Activated B cell treated with CpG ODN at 0.5 μM for 24 hours (primary cell): ENCODE measurements at places on chromosomes 2 and 18.

- no peaks in the 10 kb centered on the region for H3K36me3 ChIP-seq
- H3K4me1 ChIP-seq: no peaks in the 10 kb centered on the region
- no peak overlapping the region for H3K4me3 ChIP-seq
- no peaks in the 10 kb centered on the region for H3K27me3 ChIP-seq
Measured at GRCh38 chr2:52776571-52776970, 991.0 kb upstream of the CHAC2 start.

DNA sequence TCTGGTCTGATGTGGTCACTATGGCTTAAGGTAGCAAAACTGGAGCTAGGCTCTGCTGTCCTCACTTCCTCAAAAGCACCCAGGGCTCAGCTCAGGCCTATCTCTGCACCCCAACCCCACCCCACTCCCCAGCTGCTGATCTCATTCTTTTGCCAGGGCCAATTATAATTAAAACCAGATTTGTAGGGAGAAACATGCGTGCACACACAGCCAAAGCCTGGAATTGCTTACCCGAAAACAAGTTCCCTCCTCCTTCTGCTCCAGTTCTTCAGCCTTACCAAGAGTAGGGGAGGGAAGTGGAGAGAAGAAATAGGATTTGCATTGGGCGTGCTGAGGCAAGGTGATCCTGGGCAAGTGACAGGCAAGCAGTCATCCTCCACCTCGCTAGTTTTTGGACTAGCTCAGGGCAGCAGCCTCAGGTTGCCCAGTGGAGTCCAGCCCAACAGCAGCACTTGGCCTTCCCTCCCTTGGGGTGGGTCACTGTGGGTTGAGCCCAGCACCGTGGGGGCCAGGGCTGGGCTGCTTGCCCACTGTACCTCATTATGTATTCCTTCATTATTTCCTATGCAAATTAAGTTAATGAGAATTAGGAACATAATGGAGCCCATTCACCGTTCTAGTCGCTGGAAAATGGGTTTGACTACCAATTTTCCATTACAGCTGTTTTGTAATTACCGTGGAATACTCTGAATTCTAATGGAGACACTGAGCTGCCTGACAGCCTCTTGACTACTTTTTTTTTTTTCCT lies 199.1 kb upstream of the CELF4 start:
- no peaks in the 10 kb centered on the region for H3K4me1 ChIP-seq
- no peaks in the 10 kb centered on the region for H3K27me3 ChIP-seq
- H3K27ac ChIP-seq: no peak overlapping the region
- H3K36me3 ChIP-seq: no peaks in the 10 kb centered on the region
- no peak for DNase-seq

DNA sequence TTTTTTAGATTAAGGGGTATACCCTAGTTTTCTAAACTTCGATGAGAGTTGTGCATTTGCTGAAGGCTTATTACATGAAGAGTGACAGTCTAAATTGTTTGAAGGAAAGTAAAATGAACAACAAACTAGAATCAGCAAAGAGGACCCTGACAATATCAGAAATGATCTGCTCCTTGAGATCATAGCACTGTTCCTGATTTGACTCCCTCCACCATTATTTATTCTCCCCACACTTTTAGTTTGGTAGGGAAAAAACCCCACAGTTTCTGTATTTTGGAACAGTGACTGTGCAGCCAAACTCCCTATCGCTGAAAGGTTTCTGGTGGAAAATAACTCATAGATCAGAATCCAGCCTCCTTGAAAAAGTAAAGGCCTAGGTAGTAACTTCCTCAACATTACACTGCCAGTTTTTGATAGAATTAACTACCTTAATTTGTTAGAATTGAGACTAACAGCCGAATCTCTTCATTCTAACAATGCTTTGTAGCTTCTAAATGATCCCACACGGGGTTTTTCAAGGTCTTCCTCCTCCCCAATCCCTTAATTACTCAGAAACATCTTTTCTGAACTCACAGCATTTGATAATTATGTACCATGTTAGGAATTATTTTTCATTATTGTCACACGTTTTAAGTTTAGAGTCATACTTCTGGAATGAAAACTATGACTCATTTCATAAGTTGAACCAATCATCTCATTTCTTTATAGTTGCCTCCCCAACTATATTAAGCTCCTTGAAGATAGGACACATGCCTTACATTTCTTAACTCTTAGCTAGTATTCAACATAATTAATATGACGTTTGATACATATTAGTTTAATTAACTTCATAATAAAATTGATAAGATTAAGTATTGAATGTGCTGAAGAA lies 2.9 kb downstream of the MYL12A start:
- peak overlapping the region; percentile 74 for H3K4me3 ChIP-seq
- peaks cover 73% of the 10 kb centered on the region for H3K4me1 ChIP-seq

- H3K4me3 ChIP-seq: no peak overlapping the region
- no peak overlapping the region for H3K27ac ChIP-seq
- no peaks in the 10 kb centered on the region for H3K4me1 ChIP-seq
- no peaks in the 10 kb centered on the region for H3K27me3 ChIP-seq
- H3K36me3 ChIP-seq: no peaks in the 10 kb centered on the region
Measured at GRCh38 chr2:159035790-159036411, 67.5 kb downstream of the TANC1 start.

DNA sequence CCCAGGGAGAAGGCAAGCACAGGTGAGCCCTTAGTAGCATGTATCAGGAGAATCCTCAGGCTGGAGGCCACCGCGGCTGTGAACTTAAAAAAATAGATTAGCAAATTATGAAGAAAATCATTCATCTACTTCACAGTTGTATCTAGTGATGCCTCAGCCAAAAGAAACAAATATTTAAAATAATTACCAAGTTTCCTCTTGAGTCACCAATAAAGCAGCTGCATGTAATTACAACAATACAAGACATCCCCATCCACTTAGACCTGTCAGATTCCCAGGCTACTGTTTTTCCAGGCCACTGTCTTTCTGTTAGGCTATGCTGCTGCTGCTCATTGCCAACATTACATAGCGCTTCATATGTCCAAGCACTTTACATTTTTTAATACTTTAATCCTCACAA lies 54.6 kb upstream of the PHLPP1 start:
- no peaks in the 10 kb centered on the region for H3K36me3 ChIP-seq
- no peaks in the 10 kb centered on the region for H3K27me3 ChIP-seq
- DNase-seq: no peak
- no peak overlapping the region for H3K4me3 ChIP-seq
- H3K27ac ChIP-seq: no peak overlapping the region

- peaks cover 56% of the 10 kb centered on the region for H3K4me1 ChIP-seq
- peak overlapping the region; percentile 80 for H3K4me3 ChIP-seq
- no peaks in the 10 kb centered on the region for H3K27me3 ChIP-seq
- H3K27ac ChIP-seq: peak overlapping the region; percentile 61
- peaks cover 3% of the 10 kb centered on the region for H3K36me3 ChIP-seq
Measured at GRCh38 chr2:98730053-98730706, 752 bp downstream of the MGAT4A start.

DNA sequence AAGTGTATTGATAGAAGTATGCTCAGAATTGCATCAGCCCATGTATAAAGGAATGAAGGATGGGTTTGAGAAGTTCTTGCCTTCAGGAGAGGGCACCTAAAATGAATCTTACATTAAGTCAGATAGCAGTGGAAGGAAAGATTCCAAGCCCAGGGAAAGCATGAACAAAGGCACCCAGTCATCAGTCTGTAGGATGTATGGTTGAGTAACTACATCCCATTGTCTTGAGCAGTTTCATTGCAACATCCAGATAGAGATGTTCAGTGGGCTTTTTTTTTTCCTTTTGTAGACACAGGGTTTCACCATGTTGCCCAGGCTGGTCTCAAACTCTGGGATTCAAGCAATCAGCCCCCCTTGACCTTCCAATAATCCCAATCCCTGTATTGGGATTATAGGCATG lies 80.7 kb downstream of the ARHGAP28 start:
- H3K4me1 ChIP-seq: no peaks in the 10 kb centered on the region
- no peaks in the 10 kb centered on the region for H3K36me3 ChIP-seq
- H3K27ac ChIP-seq: no peak overlapping the region
- no peak overlapping the region for H3K4me3 ChIP-seq

- H3K4me3 ChIP-seq: no peak overlapping the region
- H3K4me1 ChIP-seq: peaks cover 22% of the 10 kb centered on the region
- peaks cover 2% of the 10 kb centered on the region for H3K36me3 ChIP-seq
- no peak overlapping the region for H3K27ac ChIP-seq
Measured at GRCh38 chr18:58309610-58310239, 265.7 kb downstream of the NEDD4L start.

DNA sequence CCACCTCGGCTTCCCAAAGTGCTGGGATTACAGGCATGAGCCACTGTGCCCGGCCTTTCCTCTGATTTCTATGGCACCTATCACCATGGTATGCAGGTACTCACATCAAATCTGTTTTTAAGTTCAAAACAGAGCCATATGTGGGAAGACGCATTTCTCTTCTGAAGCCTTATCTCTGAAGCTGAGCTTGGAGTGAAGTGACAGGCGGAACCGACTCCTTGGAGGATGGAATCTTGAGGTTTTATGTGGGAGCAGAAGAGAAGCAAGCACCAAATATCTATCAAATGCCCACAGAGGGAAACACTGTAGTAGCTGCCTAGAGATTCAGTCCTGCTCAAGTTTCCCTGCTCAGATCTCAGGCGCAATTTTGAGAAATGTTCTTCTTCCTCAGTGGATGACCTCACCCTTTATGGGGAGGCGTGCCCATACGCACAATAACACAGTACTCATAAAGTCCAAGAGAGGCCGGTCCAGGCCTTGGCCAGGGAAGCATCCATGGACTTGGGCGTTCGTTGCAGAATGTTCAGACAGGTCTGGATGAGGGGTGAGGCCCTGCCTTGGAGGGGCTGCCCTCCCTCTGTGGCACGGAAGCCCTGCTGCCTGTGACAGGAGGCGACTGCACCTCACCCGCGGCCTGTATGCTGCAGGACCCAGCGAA lies 67.9 kb downstream of the HNRNPLL start:
- H3K27ac ChIP-seq: no peak overlapping the region
- no peak overlapping the region for H3K4me3 ChIP-seq
- no peaks in the 10 kb centered on the region for H3K36me3 ChIP-seq
- no peak for DNase-seq
- peaks cover 9% of the 10 kb centered on the region for H3K27me3 ChIP-seq

GRCh38 chr2:42801381-42801780 lies 9.0 kb upstream of the HAAO start:
- H3K4me1 ChIP-seq: peaks cover 3% of the 10 kb centered on the region
- no peak overlapping the region for H3K4me3 ChIP-seq
- no peak overlapping the region for H3K27ac ChIP-seq
- no peaks in the 10 kb centered on the region for H3K36me3 ChIP-seq

DNA sequence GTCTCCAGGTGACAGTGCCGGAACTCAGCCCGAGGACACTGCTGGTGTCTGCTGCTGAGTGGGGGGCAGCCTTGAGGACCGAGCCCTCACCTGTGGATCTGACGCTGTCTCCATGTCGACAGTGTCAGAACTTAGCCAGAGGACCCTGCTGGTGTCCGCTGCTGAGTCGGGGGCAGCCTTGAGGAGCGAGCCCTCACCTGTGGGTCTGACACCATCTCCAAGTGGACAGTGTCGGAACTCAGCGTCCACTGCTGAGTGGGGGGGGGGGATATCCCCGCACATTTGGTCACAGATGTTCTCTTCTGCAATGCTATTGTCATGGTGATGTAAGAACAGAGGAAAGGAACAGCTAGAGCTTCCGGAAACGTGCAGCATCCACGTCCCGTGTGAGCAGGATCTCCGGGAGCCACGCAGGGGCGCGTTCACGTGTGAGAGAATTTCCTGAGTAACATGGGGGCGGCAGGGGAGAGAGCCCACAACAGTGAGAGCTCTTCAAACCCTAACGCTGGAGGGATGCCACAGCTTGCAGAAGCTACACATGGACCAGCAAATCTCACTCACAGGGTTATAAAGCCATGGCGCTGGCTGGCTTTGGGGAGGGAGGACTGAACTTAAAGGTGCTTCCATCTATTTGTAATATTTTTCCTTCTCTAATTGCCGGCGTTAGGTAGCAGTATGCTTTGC lies 250.7 kb upstream of the SALL3 start:
- no peaks in the 10 kb centered on the region for H3K36me3 ChIP-seq
- H3K4me3 ChIP-seq: no peak overlapping the region
- no peak for DNase-seq
- no peaks in the 10 kb centered on the region for H3K27me3 ChIP-seq

DNA sequence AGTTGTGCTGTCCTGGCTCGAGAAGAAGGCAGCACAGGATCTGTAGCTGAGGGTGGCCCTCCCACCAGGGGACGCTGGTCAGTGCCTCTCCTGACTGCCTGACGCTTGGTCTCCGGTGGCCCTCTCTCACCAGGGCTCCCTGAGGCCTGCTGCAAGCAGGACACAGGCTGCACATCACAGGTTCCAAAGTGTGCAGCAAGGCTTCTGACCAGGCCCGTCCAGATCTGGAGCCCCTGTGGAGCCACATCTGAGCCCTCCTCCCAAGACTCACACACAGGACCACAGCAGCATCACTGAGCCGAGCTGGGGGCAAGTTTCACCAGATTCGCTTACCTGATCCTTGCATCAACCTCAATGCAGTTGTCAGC lies 12.1 kb downstream of the AMER3 start:
- no peaks in the 10 kb centered on the region for H3K4me1 ChIP-seq
- peaks cover 5% of the 10 kb centered on the region for H3K27me3 ChIP-seq
- no peak overlapping the region for H3K4me3 ChIP-seq
- no peak for DNase-seq

DNA sequence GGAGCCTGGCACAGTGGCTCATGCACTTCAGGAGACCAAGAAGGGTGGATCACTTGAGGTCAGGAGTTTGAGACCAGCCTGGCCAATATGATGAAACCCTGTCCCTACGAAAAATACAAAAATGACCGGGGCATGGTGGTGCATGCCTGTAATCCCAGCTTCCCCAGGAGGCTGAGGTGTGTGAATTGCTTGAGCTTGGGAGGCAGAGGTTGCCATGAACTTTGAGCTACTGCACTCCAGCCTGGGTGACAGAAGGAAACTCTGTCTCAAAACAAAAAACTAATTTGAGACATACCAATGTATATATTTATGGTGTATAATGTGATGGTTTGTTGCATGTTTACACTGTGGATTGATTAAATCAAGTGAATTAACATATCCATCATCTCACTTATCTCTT lies 21.8 kb upstream of the ZNF512 start:
- H3K4me3 ChIP-seq: no peak overlapping the region
- DNase-seq: no peak
- peaks cover 23% of the 10 kb centered on the region for H3K27me3 ChIP-seq
- H3K4me1 ChIP-seq: no peaks in the 10 kb centered on the region
- no peaks in the 10 kb centered on the region for H3K36me3 ChIP-seq

- H3K4me3 ChIP-seq: peak overlapping the region; percentile 88
- H3K36me3 ChIP-seq: peaks cover 6% of the 10 kb centered on the region
- peak overlapping the region; percentile 50 for H3K27ac ChIP-seq
- no peaks in the 10 kb centered on the region for H3K27me3 ChIP-seq
Measured at GRCh38 chr18:63366213-63367052, 573 bp downstream of the KDSR start.

DNA sequence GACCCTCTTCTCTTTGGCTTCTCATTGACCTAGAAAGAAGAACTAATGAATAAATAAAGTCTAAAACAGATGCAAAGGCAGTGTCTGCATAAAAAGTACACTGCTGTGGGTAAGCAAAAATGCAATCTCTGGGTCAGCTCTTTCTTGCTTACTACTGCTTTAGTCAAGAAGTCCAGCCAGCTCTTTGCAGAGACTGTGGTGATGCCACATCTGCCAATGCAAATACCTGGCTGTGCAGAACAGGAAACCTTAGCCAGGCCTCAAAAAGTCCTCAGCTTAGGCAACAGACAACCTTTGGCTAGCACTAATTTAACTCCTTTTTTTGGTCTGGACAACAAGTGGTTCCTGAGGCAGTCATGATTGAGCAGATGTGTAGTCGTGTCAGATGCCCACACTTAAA lies 73.6 kb upstream of the RND3 start:
- no peak overlapping the region for H3K4me3 ChIP-seq
- DNase-seq: no peak
- H3K36me3 ChIP-seq: no peaks in the 10 kb centered on the region
- no peaks in the 10 kb centered on the region for H3K4me1 ChIP-seq
